ENCODE measurements at places on chromosomes 1 and 21.
A peak's percentile ranks its signal among the peaks of the same experiment; 100 is the strongest.

- no peak for DNase-seq
Observed at GRCh38 chr1:246043556-246043955, 463.5 kb downstream of the SMYD3 start.

GRCh38 chr1:54825696-54826095, 24.6 kb upstream of the TTC22 start:
- DNase-seq: no peak

- DNase-seq: peak; percentile 39
Observed at GRCh38 chr1:15411593-15412137, 2.0 kb downstream of the EFHD2 start.

DNA sequence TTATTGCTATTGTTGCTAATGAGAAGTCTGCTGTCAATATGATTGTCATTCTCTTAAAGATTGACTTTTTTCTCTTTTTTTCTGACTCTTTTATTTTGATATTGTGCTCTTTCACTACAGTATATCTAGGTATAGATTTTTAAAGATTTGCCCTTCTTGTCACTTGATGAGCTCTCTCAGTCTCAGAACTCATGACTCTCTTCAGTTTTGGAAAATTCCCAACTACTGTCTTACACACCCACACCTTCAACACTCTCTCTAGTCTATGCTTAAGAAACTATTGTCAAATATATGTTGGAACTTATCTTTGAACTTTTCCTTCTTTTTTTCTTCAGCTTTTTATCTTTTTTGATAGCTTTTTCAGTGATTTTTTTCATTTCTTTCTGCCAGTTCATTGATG, 50.6 kb downstream of the LMO4 start:
- no peak for DNase-seq

DNA sequence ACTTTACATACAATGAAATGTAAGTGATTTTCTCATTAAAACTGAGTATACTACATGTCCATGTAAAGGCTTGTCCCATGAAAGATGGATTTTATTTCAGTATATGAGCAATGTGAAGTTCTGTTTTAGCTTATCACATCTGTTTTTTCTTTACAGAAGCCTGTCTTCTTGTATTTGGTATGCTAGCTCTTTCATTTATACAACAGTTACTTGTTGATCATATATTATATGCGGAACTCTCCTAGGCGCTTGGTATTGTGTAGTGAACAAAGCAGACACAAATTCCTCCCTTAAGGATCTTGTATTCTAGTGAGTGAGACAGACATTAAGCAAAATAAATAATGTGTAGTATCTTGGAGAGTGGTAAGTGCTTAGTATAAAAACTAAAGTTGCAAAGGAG, 10.6 kb downstream of the MAP3K21 start:
- DNase-seq: no peak

GRCh38 chr1:153550827-153551500, 1.9 kb upstream of the S100A3 start:
- no peak for DNase-seq

GRCh38 chr1:8976896-8977450, 31.3 kb downstream of the CA6 start:
- DNase-seq: no peak

DNA sequence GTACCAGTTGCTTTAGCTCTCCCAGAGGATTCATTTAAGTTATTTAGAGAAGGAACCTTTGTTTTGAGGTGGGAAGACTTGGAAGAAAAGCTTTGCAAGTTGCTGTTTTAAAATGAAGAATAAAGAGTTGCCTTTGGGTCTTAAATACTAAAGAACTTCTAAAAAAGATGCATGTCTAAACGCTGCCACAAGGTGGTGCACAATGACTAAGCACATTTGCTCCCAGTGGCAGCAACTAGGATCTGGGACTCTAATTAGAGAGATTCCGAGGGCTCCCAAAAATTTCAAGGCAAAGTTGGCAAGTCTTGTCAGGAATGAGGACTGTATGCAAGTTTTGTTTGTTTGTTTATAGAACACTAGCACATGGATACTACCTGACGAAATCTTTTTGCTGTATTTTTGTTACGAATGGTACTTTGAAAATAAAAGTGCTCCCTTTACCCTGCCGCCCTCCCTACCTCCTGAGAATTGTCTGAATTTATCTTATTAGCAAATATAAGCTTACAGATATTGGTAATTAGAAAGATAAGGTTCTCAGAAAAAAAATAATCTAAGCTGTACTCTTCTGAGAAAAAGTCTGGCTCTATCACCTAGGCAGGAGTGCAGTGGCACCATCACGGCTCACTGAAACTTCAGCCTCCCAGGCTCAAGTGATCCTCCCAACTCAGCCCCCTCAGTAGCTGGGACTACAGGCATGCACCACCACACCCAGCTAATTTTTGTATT, 121.8 kb downstream of the HFM1 start:
- DNase-seq: peak; percentile 19

DNA sequence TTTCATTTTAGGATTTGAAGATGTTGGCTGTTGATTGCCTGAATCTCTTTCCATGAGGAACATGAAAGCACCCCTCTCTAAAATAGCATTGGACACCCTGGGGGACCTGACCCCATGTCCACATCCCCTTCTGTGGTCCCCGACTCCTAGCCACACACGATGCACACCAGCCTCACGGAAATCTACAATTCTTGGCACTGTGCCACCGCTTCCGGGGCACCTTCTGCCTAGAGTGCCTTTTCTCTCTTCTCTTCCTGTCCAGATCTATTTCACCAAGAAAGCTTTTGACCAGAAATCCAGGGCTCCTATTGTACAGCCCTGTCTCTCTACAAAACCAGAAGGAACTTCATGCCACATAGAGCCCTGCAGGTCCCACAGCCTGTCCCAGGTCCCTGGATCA, 50.3 kb downstream of the MYSM1 start:
- peak; percentile 16 for DNase-seq

DNA sequence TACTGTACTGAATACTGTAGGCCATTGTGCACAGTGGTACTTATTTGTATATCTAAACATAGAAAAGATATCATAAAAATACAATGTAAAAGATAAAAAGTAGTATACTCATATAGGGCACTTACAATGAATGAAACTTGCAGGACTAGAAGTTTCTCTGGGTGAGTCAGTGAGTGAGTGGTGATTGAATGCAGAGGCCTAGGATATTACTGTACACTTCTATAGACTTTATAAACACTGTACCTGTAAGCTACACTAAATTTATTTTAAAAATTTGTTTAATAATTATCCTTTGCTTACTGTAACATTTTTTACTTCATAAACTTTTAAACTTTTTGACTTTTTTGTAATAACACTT, 82.5 kb downstream of the FGGY start:
- DNase-seq: no peak

DNA sequence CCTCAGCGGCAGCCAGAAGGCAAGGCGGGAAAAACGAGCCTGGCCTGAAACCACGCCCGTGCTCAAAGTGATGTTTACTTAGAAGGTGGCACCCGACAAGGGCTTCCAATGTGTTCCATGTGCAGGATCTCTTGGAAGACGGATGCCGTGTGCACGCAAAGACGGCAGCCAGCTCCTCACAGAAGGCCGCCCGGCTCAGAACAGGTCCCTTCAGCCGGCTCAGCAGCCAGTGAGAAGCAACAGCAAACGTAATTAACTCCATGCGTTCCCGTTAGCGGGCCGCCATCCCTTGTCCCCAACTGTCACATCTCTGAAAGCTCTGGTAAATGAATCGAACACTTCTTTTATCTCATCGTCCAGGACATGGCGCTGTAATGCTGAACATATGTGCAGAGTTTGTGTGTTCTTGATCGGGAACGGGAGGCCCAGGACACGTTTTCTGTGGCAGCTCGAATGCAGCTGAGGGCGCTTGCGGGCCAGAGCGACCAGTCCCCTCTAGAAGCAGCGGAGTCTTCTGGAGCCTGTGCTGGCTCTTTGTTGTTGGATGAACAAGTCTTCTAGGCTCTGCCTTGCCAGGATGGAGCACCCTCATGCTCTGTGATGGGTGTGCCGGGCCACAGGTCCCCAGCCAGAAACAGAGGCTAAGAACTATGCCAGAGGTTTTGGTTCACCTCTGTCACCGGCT, 94.6 kb upstream of the ARHGEF16 start:
- DNase-seq: no peak

DNA sequence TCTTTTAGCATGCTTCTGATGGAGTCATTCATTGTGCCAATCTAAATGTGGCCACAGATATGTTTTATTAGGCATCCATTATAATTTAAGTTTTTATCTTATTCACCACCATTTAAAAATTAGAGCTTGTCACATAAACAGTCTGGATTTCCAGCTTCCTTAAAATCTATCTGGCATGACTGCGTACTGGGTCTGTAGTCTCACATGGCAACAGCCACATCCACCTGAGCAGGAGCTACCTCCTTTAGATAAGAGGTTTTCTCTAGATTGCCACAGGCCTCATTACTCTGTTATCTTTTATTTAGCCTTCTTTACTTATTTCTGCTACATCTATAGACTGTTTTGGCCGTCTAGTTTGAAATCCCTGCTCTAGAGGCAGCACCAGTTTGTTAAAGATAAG, 29.1 kb downstream of the B3GALT2 start:
- DNase-seq: no peak

GRCh38 chr1:152959273-152959672, 11.2 kb upstream of the SPRR4 start:
- DNase-seq: no peak

- no peak for DNase-seq
Observed at GRCh38 chr1:33267468-33268205, 11.3 kb downstream of the ZNF362 start.

- DNase-seq: no peak
Observed at GRCh38 chr1:167099851-167100250, 6.0 kb downstream of the STYXL2 start.

- peak; percentile 30 for DNase-seq
Observed at GRCh38 chr1:19647643-19648042, 3.5 kb downstream of the NBL1 start.

DNA sequence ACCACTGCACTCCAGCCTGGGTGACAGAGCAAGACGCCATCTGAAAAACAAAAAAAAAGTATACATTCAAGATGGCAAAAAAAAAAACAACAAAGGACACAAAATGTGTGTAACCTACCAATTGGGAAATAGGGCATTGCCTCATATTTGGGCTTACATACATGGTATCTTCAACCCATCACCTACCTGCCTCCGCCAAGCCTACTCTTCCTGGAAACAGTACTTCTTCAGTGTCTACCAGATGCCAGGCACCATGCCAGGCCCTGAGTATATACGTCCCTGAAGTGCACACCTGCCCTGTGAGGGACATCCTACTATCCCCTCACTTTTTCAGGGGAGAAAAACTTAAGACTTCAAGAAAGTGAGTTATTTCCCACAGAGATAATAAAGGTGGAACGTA, 160.2 kb downstream of the TOMM20 start:
- no peak for DNase-seq

DNA sequence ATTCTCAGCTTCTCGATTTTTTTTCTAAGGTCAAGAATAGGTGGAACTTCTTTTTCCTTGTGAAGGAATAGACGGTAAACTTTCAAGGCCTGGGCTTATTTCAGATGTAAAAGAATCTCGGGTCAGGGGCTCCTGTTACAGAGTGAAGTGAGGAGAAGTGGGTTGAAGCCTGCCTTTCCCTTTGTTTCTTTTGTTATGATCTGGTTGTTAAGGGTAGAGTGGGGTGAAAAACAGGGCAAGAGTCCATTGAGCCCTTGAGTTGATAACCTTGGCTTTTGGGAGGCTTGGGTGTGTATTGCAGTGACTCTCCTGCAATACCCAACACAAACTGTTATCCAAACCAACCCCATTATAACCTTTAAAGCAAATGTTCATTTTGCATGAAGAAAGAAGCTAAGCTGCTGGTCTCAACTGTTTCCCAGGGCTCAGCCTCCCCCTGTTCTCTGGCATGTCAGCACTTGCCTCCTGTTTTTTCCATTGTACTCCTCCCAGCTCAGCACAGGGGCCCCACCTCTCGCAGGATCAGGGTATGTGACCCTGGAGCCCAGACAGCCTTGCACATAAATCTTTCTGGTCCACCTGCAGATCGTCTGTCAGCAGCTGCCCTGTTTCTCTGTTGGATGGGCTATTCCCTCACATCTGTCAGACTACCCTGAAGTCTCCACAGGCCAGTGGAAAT, 102.4 kb downstream of the CACHD1 start:
- no peak for DNase-seq

DNA sequence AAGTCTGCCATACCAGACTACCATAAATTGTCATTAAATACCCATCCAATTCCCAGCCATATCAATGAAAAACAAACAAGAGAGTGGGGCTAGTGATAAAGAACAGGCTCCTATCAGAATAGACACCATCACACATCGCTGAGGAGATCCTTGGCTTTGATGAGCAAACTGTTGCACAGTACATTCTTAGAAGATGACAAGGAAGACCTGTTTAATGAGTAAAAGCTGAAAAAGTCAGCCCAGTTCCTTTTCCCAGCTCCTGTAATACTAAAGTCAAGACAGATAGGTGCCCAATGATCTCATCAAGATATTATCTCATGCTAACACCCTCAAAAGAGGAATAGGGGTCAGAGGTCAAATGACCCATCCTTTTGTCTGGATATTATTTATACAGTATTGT, 164.5 kb upstream of the COA6 start:
- no peak for DNase-seq

- peak; percentile 56 for DNase-seq
Observed at GRCh38 chr1:21329209-21329844, 39.1 kb upstream of the ECE1 start.

GRCh38 chr1:184945029-184945428, 29.3 kb downstream of the NIBAN1 start:
- no peak for DNase-seq

DNA sequence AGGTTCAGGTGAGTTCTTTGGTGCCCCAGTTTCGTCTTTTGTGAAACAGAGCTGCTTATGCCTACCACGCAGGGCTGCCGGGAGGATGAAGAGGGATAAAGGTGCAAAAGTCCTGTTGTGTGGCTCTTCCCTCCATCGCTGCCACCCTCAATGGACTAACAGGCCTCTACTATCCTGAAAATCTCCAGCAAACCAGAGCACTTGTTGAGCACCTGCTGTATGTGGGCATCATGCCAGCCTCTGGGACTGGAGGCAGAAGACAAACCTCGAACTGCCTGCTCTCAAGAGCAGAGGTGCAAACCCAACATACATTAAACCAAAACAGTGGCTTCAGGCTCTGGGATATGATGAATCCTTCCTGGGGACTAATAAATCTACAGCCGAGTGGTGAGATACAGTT, 174.1 kb downstream of the ACTL8 start:
- no peak for DNase-seq

DNA sequence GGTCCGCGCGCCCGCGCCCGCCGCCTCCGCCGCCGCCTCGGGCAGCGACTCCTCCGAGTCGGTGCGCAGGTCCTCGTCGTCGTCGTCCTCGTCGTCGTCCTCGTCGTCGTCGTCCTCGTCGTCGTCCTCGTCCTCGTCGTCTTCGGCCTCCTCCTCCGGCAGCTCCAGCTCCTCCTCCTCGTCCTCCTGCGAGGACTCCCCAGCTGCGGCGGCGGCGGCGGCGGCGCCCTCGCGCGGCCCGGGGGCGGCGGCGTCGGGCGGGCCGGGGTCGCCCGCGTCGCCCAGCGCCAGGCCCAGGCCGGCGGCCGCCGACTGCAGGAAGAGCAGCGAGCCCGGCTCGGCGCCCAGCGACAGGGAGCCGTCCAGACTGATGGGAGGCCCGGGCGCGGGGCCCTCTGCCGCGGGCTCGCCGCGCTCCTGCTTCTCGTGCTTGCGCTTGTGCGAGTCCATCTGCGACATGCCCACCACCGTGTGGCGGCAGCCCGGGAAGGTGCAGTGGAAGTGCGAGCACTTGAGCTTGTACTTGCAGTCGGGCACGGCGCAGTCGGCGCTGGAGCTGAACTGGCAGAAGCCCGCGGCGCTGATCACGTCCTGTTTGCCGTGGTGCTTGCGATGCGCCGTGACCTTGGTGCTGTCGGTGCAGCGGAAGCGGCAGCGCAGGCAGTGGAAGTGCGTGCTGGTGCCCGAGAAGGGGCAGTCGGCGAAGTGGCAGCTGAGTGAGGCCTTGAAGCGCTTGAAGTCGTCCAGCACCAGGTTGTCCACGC, 157.3 kb downstream of the CASZ1 start:
- no peak for DNase-seq
